ENCODE measurements at places on chromosomes 2 and 18.

DNA sequence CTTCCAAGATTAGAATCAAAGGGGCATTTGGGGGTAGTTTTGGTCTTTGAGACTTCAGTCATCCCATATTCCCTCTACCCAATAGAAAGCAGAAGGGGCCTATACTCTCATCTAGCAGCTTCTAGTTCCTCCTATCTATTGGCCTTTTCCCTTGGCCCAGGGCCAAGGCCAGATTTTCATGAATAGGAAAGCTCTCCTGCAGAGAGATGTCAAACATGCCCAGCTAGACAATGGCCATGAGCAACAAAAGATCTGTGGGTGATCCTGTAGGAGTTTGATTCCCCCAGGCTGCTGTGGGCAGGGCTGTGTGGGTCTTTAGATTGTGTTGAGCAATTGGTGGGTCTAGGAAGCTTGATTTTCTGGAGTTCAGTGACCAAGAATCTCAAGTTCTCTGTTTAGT is 2.9 kb upstream of the ADCYAP1 start:
- DNase-seq, result no peak

- DNase-seq, result no peak
Observed at GRCh38 chr18:76978616-76979015, 154.0 kb downstream of the MBP start.

DNA sequence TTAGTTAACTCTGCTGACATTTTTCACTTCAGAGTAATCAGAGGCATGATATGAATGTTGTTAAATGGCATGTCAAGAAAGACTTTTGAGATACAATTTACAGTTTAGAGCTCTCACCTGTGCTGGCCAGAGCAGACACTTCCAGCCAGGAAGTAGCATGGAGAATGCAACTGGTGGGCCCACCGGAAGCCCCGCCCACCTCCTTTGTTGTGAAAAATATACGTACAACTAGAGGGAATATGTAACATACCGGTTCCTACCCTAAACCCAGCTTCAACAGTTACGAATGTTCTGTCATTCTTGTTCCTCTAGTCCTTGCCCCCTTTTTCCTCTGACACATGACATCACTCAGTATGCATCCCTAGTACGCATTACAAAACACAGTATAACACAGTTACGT is 70.2 kb upstream of the ITM2C start:
- no peak for DNase-seq

- DNase-seq, result no peak
Observed at GRCh38 chr2:240732911-240733622, 41.4 kb downstream of the AQP12A start.

GRCh38 chr18:72848503-72849237 is 19.1 kb downstream of the NETO1 start:
- DNase-seq, result no peak

DNA sequence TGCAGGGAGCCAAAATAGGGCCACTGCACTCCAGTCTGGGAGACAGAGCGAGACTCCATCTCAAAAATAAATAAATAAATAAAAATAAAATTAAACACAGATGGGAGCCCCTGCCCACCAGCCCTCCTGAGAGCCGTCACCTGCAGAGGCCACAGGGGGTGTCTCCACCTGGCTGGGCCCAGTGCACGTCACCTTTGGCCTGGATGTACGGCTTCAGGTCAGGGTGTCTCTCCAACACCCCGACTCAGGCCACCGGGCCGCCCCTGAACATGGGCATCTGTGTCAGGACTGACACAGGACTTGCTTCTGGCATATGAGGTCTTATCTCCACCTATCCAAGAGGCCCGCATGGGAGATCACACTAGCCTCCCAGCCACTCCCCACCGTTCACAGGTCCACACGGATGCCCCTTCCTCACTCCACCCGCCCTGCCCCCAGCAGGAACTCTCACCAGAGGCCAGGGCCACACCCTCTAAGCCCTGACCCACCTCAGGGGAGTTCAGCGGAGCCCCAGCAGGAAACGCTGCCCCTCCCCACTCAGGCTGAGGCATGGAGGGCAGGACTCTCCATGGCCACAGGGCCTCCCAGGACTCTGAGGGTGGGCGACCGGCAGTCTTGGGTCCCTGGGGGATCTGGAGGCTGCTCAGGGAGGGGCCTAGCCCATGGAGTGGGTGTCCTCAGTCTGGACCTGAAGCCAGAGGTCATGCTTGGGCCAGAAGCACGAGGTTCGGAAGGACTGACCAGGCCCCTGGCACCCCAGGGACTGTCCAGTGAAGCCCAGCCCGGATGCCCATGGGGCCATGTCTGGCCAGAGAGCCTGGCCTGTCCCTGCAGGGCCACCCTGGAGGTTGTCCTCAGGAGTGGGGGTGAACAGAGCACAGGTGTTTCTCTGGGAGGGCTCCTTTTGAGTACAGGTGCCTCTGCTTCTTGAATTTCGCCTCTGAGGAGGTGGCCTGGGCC is 1.6 kb upstream of the CROCC2 start:
- DNase-seq, result no peak

Measured in AG04450 (cell line).